Fibroblast of gingiva (primary cell): ENCODE measurements at places on chromosomes 5 and 9.

- DNase-seq: no peak
Observed at GRCh38 chr5:61461417-61461816, 129.4 kb downstream of the ZSWIM6 start.

GRCh38 chr5:81820863-81821262, 70.0 kb upstream of the SSBP2 start:
- DNase-seq: no peak

DNA sequence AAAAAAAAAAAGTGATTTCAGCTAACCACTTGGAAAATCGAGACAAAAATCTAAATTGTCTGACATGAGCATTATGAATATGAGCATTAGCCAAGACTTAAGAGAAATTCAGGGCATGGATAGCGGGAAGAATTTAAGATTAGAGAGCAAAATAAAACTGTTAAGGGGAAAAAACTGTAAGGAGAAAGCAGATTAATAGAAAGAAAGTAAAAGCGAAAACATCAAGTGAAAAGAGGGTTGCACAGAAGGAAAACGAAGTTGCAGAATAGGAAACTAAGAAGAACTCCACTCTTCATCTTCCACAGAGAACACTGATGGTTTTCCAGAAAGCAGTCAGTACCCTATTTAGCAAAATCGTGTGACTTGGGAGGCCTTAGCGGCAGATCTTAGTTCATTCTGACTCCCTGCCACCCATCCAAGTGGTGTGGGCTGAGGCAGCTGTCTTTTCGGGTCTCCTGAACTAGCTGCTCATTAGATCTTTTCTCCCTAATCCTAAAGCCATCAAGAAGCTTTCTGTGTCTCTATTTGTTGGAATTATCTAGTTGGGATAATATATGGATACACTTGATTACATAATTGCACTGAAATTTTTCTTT, 3.7 kb downstream of the NIM1K start:
- no peak for DNase-seq

DNA sequence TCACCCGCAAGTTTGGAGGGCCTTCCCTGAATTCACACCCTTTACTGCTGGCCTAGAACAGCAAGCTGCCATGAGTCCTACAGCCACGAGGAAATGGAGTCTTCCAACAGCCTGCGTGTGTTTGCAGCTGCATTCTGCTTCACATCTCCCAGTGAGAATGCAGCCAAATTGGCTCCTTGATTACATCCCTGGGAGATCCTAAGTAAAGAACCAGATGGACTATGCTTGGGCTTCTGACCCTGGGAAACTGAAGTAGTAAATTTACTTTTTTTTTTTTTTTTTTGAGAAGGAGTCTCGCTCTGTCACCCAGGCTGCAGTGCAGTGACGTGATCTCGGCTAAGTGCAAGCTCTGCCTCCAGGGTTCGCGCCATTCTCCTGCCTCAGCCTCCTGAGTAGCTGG, 617.0 kb upstream of the CDH18 start:
- DNase-seq: no peak

- peak; percentile 36 for DNase-seq
Observed at GRCh38 chr5:107743373-107744000, 72.8 kb upstream of the EFNA5 start.

DNA sequence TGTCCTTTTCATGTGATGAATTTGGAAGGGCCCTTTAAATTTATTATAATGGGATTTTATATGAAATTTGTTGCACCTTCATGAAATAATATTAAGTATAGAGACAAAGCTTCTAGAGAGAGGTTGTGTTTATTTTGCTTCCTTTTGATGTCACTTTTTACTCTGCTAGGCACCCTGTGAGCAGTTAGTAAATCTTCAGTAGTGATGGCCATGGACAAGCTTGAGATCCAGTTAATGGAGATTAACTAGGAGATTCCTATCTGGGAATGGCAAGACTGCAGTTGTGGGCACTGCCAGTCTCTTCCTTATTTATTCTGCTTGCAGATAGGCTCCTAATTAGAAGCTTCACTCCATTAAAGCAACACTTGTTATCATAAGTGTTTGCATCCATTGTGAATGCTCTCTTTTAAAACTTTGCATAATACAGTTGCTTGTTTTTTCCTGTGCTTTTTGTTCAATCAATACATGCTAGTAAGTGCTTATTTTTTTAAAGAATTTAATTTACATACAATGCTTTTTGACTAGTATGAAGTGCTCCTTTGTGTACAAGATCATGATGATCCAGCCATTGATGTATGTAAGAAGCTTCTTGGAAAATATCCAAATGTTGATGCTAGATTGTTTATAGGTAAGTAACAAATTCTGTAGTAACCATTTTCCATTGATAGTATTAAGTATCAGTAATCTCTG, 25.9 kb downstream of the UGCG start:
- no peak for DNase-seq
